ENCODE measurements at places on chromosomes 6 and 20.

- DNase-seq = no peak
Observed at GRCh38 chr6:157093536-157093935, 229.8 kb downstream of the TMEM242 start.

DNA sequence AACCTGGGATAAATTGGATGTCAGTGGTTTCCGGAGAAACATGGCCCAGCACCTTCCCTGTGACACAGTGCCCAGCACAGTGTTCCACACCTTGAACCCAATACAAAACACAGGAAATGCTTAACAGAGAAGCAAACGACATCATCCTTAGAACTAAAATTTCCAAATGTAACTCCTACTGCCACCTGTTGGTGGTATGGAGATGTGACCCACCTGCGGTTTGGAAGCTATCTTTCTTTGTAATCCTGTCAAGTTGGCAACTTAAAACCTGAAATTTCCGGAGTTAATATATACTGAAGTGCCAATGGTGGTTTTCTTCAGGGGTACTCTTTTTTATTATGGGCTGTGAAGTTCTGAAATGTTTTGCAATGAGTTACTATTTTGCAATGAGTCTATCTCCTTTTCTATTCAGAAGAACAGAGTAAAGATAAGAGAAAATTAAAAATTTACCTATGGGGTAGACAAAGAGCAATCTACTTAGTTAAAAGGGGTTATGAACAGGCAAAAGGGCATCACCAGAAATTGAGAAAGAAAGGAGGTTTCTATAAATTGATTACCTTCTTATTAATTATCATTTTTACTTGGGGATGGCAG lies 658.8 kb downstream of the PTPRT start:
- DNase-seq = no peak

DNA sequence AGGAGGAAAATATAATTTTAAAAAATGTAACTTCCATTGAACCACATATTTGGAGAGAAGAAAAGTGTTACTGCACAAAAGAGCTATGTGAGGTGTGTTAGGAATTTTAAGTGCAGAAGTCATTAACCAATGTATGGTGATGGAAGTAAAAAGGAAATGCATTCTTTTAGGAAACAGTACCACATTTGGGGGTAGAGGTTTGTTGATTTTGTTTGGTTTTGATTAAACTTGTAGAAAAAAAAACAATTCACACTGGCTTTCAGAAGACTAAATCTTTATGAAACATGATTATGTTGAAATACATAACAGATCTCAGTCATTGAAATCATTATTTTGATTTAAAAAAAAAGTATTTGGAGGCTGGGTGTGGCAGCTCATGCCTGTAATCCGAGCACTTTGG lies 1287.0 kb upstream of the GJE1 start:
- no peak for DNase-seq

DNA sequence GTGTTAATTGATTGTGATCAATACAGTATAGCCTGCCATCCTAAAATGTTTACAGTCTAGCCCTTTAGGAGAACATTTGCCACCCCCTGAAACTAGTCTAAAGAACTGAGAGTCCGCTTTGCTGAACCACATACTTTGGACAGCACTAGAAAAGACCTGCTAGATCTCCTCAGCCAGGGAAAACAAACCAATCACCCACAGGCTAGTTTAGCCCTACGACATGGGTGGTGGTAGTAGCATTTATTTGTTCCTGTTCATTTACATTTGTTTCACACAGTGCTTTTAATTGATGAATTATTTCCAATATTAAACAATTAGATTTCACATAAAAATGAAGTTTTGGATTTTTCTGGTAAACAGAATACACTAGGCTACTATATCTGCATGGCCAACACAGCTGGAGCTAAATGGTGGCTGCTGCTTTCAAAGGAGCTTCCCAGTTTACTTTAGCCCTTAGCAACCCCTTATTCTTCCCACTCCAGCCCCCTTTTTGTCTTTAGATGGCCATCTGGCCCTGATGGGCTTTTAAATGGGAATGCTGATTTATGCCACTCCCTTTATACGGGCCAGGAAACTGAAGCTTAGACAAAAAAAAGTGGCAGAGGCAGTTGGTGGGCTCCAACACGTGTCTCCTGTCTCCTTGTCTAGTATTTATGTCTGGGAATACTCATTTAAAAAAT lies 72.4 kb downstream of the ADGRG6 start:
- no peak for DNase-seq

DNA sequence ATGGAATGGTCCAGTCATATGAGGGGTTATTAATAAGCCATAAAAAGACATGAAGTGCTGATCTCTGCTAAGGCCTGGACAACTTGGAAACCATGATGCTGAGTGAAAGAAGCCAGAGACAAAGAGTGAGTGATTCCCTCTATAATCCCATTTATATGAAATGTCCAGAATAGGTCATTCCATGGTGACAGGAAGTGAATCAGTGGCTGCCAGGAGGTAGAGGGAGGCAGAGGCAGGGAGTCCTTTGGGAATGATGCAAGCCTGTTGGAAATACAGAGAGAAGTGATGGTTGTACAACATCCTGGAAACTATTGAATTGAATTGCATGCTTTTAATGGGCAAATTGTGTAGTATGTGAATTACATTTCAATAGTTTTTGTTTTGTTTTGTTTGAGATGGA lies 26.4 kb downstream of the ANKRD60 start:
- DNase-seq = no peak

DNA sequence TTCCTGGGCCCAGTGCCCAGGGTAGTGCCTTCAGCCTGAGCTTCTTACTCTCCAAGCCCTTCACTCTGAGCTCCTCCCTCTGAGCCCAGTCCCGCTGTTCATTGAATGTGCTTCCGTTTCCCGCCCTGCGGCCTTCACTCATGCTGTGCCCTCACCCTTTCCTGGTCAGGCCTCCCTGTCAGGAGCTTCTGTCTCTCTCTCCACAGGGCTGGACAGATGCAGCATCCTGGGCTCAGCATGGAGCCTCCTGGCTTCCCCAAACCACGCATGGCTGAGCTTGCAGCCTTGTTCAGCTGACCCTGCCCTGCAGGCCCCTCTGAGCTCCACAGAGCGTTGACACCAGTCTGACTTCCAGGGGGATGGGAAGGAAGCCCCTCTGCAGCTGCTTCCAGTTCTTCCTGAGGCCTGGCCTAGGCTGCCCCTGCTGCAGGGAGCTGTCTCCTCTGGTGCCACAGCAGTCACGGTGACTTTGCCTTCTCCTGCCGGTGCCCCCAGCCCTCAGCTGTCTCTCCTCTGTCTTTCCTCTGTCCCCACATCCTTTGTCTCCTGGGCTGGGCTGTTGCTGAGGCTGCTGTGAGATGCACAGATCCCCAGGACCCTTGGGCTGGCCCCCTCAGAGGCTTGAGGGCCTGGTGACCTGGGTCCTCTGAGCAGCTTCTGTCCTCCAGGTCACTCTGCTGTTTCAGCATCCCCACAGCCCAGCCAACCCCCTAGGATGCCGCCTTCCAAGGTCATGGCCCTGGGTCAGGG lies 7.9 kb upstream of the MYT1 start:
- DNase-seq = no peak

DNA sequence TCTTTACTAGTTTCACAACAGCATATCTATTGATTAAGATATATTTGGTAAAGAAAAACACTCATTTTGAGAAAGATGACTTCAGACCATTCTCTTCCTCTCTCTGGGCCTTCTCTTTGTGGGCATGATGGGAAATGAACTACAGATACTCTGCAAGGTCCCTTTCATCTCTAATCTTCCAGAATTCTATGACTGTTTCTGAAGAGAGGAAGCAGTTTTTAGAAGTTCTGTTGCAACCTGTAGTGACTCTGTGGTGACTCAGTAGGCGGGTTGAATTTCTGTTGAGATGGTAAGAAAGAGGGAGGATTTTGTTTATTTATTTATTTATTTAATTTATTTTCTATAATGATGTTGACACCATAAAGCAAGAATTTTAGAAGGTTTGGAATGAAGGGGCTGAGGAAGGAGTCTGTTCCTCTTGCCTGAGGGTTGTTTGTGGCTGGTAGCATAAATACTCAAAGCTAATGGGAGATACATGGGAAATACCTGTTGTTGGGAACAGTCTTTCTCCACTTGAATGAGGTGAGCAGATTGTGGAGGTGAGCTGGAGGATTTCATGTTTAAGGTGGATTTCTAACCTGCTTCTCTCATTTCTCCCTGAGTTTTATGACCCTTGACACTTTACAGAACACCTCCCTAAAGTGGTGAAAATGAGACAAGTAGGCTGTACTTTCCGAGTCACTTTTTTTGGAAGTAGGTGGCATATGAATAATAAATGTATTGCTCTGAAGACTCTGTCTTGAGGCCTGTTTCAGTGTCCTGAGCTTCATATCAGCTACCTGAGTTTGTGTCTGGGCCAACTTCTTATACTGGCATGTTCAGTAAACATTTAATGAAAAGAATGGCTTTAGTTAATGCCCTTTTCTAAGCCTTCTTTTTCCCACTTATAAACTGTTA lies 15.0 kb downstream of the ACSS2 start:
- no peak for DNase-seq

DNA sequence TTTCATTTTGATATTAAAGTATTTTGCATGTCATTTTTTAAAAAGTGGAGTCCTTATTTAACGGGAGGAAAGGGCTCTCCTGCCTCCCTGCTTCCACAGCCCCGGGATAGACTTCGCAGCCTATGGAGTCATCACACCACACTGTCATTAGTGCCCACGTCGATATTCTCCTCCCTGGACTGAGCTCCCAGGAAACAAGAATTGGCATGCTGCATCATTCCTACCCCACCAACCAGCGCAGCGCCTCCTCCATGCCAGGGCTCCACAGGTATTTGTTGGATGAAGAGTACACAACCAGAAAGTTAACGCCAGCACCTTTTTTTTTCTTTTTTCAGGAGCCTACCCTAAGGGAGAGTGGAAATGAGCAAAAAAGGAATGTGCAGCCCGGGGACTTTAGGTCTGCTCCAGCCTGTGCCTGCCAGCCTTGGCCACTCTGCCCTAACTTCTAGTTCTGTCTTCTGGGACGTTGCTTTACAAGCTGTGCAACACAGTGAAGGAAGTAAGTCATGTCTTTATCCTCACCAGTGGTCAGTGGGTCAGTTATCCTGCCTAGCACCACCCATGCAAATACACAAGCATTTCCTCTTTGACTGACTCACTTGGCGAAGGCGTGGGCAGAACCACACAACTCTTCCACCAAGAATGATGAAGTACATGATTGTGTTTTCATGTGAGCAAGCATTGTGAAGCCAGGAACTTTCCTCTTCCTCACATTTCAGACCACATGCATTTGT lies 180.7 kb upstream of the UST start:
- no peak for DNase-seq

DNA sequence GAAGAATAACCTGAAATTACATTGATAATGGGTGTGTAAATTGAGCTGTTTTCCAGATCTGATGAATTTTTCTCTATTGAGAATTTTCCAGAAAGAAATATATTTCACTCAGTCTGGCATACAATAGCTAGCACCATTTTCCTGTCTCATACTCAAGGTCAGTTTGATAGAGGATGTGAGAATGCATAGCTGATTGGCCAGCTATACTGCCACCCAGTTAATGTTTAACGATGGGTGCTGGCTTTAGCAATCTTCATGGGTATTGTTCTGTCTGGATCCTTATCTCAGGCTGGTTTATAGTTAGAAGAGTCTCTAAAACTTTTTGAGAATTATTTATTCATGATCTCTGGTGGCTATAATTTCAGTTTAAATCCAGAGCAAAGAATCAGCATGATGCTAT lies 147.4 kb downstream of the HDGFL1 start:
- no peak for DNase-seq

DNA sequence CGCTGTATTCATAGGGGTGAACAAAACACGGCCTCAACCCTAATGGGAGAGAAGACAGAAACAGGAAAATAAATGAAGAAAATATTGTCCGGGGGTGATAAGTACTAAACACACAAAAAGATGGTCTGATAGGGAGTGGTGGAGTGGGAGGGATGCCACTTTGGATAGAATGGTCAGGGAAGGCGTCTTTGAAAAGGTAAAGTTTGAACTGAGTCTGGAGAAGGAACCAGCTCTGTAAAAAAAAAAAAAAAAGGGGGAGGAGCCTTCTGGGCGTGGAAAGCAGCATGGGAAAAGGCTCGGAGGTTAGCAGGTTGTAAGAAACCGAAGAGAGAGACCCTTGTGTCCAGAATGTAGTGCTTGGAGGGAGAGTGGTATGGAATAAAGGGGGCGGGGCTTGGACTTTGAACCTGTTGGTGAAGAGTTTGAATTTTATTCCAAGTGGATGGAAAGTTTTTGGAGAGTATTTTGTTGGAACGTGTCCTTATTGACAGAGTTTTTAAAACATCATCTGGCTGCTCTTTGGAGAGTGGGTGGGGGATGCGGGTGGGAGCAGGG lies 1.8 kb downstream of the CHMP4B start:
- DNase-seq = no peak

DNA sequence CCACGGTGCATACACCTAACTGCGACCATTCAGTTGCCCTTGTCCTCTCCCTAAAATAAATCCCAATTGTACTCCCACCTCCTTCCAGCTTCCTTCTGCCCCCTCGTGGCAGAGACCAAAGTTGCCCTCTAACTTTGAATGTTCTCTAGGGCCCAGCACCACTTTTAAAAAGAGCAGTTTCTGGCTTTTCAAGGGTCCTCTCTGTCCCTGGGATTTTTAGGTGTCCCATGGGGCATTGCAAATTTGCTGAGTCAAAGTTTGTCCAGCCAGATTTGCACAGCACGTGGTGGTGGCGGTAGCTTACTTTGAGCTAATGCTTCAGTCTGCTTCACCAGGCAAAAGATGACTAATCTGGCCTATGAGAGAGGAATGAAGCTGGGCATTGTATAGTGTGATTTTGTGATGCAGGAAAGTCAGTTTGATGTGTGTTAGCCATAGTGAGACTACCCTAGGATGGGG lies 100.2 kb downstream of the PERP start:
- no peak for DNase-seq

DNA sequence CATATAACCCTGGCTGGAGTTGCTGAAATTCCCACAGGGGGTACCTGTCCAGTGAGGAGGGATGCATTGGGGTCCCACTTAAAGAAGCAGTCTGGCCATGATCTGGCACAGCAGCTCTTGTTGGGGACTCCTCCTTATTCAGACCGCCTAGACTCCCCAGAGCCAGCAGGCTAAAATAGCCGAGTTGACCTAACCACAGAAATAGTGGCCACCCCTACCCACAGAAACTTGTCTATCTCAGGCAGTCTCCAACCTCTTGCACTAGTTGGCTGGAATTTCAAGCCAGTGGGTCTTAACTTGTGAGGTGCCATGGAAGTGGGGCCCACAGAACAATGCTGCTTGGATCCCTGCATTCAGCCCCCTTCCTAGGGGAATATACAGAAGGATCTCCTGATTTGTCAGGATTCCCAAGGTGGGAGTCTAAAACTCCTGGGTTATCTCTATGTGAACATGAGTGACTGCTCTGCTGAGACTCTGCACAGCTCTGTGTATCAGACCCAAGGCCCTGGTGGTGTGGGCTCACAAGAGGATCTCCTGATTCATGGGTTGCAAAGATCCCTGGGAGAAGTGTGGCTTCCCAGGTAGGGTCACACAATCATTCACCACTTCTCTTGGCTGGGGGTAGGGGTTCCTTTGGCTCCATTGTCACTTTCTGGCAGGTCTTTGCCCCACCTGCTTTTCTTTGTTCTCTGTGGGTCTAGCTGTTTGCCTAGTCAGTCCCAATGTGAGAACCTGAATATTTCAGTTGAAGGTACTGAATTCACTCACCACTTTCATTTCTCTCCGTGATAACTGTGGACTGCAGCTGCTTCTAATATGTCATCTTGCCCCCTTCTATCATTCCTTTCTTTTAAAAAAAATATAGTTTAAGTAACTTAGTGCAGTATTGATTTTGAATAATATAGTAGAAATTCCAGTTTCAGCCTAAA lies 65.5 kb upstream of the CLVS2 start:
- DNase-seq = no peak

- DNase-seq = no peak
Observed at GRCh38 chr6:18245642-18246041, 18.7 kb downstream of the DEK start.

- no peak for DNase-seq
Observed at GRCh38 chr20:19903168-19903811, 113.9 kb upstream of the NAA20 start.

- peak; percentile 20 for DNase-seq
Observed at GRCh38 chr6:132797951-132798868, at the start of gene SLC18B1. TSS of gene SLC18B1 (minus strand) at chr6:132798637. CDS start at chr6:132798456, 181 bp downstream.

Data from cerebellar nuclear complex (tissue), 1 donor.